Coronary artery (tissue), 2 donors: ENCODE measurements at places on chromosomes 11 and 22.
A peak's percentile ranks its signal among the peaks of the same experiment; 100 is the strongest.

DNA sequence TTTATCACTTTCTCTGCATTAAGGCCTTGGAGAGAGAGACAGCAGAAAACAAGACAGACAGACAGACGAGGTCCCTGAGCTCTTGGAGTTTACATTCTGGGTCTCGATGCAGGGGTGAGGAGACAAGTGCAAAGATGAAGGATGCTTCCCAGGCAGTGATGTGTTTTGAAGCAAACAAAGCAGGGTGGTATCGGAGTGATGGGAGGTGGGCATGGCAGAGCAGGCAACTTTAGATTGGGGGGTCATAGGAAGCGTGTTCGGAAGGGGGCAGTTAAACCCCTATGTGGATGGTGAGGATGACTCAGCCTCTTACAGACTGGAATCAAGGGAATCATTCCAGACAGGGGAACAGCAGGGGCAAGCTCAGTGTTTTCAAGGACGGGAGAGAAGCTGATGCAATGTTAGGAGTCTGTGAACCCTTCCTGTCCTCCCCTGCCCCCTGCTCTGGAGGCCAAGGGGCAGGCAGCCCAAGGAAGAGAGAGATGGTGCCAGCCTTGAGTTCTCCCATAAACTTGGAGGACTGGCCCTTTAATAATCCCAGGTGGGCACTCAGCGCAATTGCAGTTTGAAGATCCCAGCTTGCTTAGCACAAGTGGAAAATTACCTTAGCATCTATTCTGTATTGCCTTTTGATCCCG lies 180.2 kb downstream of the CHST1 start:
- peak; percentile 31 for DNase-seq

GRCh38 chr22:21759093-21759492 lies 23.5 kb upstream of the YPEL1 start:
- no peak for DNase-seq

GRCh38 chr22:24514241-24515026 lies 19.3 kb downstream of the UPB1 start:
- no peak for DNase-seq

DNA sequence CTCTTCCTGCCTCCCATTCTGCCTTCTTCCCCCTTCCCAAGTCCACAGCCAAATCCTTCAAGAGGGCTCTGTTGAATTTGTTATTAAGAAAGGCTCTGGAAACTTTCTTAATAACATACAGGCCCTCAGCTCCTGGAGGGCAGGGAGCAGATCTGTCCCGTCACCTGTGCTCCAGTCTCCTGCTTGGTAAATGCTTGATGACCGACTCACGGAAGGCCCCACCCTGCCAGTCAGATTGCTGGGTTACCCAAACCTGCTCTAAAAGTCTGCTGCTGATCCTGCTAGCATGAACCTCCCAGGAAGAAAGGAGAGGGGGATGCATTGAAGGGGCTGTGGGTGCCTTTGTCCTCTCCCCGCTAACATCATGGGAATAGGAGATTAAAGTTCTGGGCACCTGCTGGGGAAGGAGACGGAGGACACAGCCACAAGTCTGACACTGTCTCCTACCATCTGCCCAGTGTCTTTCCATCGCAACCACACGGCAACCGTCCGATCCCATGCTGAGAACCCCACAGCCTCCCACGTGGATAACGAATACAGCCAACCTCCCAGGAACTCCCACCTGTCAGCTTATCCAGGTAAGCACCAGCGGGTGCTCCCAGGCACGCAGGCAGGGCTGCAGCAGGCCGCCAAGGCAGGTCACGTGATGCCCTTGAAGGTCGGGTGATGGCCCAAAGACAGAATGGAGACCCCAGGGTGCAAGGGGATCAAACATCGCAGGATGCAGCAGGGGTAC lies 22.5 kb downstream of the CD5 start:
- DNase-seq: no peak

DNA sequence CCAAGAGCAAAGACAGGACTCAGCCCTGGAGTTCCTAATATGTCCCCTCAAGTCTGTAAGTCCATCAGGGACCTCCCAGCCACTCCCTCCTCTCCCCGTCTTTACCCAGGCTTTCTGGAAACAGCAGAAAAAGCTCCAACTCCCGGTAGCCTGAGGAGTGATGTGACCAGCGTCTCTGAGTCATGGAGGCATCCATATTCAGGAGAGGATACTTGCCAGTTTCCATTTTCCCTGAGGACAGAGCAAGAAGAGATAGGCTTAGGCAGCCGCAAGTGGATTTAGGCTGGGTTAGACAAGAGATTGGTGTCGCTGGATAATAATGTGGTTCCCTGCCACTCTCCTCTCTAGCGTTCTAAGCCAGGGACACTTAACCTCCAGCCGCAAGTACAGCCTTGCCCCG lies 206.6 kb downstream of the GRIK4 start:
- no peak for DNase-seq

- DNase-seq: no peak
These were observed 59.9 kb upstream of the FGF3 start for GRCh38 chr11:69878927-69879728.

GRCh38 chr11:112024178-112024772 lies 933 bp upstream of the DLAT start:
- DNase-seq: no peak

GRCh38 chr11:129242855-129243254 lies 50.7 kb upstream of the ARHGAP32 start:
- no peak for DNase-seq

- no peak for DNase-seq
These were observed 354.3 kb downstream of the MIAT start for GRCh38 chr22:27011717-27012116.

GRCh38 chr11:46846510-46846830 lies 390 bp upstream of the CKAP5 start:
- DNase-seq: no peak

GRCh38 chr22:42693763-42694683 lies 26.6 kb downstream of the A4GALT start:
- DNase-seq: no peak

DNA sequence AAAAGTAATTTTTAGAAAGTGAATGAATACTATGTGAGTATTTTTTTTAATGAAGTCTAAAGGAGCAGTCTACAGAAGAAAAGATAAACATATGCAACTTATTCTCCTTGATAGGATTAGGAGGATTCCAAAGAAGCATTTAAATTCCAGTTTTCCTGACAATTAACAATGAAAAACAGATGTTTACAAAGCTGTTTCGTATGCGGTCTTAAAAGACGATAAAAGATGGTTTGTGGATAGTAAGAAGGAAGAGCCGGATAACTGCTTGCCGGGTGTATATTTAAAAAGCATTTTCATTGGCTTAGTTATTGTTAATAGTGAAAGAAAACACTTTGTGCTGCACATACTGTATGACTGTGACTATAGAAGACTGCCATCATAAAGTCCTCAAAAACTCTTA lies 120.0 kb upstream of the C11orf58 start:
- DNase-seq: no peak

- peak; percentile 71 for DNase-seq
These were observed 429.5 kb downstream of the TBC1D22A start for GRCh38 chr22:47191671-47192650.

- DNase-seq: no peak
These were observed 11.3 kb upstream of the PIM3 start for GRCh38 chr22:49948958-49949913.

GRCh38 chr11:40987776-40988435 lies 471.5 kb downstream of the LRRC4C start:
- DNase-seq: no peak

DNA sequence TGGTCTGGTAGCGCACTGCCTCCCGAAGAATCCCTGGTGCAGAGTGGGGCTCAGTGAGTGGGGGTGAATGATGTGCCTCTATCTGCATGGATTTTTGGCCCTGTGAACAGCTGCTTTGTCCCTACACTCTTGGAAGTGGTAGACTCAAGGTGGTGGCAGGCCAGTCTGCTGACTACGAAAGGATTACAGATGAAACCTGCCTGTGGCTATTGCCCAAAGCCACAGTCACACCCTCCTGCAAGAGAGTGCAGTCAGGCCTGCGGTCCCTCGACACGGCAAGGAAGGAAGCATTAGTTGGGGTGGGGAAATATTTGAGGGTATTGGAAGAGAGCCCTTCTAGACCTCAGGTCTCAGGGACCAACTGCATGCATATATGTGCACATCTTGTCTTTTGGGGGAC lies 63.7 kb downstream of the DSCAML1 start:
- no peak for DNase-seq
